ENCODE measurements at places on chromosomes 2 and 18. TPM values are rescaled to one million over a fixed set of nuclear protein-coding genes. Genes with fewer than 3 reads are reported as not detected.

- no peaks in the 10 kb centered on the region for H3K4me1 ChIP-seq
- no peak overlapping the region for H3K4me3 ChIP-seq
- no peak overlapping the region for H3K27ac ChIP-seq
- H3K36me3 ChIP-seq, result no peaks in the 10 kb centered on the region
- no peak for DNase-seq
These were observed 559.7 kb upstream of the ZEB2 start for GRCh38 chr2:145079641-145080040.

DNA sequence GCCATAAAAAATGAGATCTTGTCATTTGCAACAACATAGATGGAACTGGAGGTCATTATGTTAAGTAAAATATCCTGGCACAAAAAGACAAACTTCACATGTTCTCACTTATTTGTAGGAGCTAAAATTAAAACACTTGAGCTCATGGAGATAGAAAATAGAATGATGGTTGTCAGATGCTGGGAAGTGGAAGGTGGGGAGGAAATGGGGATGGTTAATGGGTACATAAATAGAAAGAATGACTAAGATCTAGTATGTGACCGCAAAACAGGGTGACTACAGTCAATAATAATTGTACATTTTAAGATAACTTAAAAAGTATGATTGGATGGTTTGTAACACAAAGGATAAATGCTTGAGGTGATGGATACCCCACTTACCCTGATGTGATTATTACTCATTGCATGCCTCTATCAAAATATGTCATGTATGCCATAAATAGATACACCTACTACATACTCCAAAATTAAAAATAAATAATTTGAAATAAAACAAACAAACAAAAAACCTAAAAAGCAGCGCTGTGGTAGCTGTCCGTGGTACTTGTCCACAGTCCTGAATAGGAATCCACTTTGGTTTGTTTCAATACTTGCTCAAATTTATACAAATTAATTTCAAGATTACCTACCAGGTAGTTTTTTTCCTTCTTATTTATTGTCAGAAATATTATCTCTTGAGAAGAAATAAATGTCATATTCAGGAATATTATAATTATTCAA is 224.5 kb downstream of the DLGAP1 start:
- H3K36me3 ChIP-seq, result no peaks in the 10 kb centered on the region
- no peaks in the 10 kb centered on the region for H3K4me1 ChIP-seq

DNA sequence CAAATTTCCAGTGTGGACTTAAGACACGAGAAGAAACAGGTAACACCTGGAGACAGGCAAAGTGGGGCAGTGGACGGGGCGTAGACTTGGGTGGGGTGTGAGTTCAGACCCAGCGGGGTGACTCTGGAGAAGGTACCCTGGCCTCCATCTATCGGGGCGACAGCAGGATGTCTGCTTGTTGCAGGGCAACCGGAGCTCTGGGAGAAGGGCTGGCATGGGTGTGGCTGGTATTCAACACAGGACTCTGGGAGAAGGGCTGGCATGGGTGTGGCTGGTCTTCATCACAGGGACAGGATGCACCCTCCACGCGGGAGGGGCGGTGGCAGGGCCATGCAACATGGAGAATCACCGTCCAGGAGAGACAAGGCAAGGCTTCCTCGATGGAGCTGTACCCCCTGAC is 198.5 kb downstream of the HDAC4 start:
- H3K4me3 ChIP-seq, result no peak overlapping the region
- no peak overlapping the region for H3K27ac ChIP-seq
- peaks cover 40% of the 10 kb centered on the region for H3K4me1 ChIP-seq
- H3K27me3 ChIP-seq, result no peaks in the 10 kb centered on the region
- no peak for DNase-seq
- peaks cover 7% of the 10 kb centered on the region for H3K36me3 ChIP-seq

The GREB1L gene
- not detected for total RNA-seq

GRCh38 chr2:44186810-44187209 is 18.1 kb downstream of the PPM1B start:
- H3K27ac ChIP-seq, result no peak overlapping the region
- H3K27me3 ChIP-seq, result no peaks in the 10 kb centered on the region
- peaks cover 7% of the 10 kb centered on the region for H3K36me3 ChIP-seq
- peaks cover 75% of the 10 kb centered on the region for H3K4me1 ChIP-seq
- DNase-seq, result no peak

DNA sequence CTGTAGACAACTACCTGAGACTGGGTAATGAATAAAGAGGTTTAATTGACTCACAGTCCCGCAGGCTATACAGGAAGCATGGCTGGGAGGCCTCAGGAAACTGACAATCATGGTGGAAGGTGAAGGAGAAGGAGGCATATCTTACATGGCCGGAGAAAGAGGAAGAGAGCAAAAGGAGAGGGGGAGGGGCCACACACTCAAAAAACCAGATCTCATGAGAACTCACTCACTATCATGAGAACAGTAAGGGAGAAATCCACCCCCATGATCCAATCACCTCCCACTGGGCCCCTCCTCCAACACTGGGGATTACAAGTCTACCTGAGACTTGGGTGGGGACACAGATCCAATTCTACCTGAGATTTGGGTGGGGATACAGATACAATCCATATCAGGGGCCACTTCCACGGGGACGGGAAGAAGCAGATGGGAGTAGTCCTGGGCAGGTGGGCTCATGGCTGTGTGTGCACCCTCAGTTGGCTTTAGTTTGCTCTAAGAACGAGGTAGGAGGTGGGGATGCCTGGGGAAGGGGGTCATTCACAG is 9.9 kb downstream of the MAB21L4 start:
- H3K4me3 ChIP-seq, result no peak overlapping the region
- no peaks in the 10 kb centered on the region for H3K4me1 ChIP-seq
- H3K27me3 ChIP-seq, result no peaks in the 10 kb centered on the region
- no peak overlapping the region for H3K27ac ChIP-seq
- no peak for DNase-seq

The APLF gene
- 2.7 TPM for total RNA-seq

DNA sequence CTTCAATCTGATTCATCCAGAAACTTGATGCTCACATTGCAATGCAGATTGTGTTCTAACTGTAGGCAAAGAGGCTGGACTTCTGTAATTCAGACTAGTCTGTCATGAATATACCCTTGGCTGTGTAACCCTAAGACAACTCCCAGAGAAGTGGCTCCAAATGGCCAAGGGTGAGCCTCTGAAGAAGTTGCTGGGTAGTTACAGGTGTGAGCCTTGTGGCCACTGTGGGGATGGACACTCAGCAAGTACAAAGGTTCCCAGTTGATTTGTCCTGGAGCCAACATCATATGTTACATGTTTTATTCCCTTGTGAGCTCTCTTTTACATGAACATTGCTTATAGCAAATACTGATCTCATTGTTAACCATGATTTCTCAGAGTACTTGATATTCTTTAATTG is 94.8 kb upstream of the KCNJ3 start:
- no peak overlapping the region for H3K4me3 ChIP-seq
- no peak for DNase-seq
- H3K36me3 ChIP-seq, result no peaks in the 10 kb centered on the region
- H3K4me1 ChIP-seq, result no peaks in the 10 kb centered on the region

DNA sequence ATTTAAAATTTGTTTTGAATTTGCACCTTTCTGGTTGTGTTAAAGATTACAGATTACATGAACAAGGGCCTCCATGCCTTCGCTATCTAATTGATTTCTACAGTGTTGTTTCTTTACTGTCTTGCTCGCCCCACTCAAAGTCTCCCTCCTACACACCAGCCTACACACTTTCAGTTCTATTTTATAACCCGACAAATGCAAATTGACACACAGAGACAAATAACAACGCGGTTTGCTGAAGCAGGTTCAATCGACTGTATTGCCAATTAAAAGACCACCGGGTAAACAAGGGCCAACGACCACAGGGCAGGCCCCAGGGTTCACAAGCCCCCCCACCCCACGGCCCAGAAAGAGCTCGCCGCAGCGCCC is 869 bp downstream of the STARD7 start:
- H3K4me1 ChIP-seq, result peaks cover 54% of the 10 kb centered on the region
- H3K4me3 ChIP-seq, result peak overlapping the region; percentile 92
- no peaks in the 10 kb centered on the region for H3K27me3 ChIP-seq
- H3K27ac ChIP-seq, result peak overlapping the region; percentile 88
